ENCODE measurements at places on chromosomes 6 and 20.

- DNase-seq, result peak; percentile 27
Measured at GRCh38 chr6:26056583-26057350, 30.5 kb upstream of the HFE start.

- no peak for DNase-seq
Measured at GRCh38 chr6:155670655-155671054, 215.0 kb upstream of the NOX3 start.

- DNase-seq, result no peak
Measured at GRCh38 chr6:4656106-4656505, 120.1 kb upstream of the CDYL start.

DNA sequence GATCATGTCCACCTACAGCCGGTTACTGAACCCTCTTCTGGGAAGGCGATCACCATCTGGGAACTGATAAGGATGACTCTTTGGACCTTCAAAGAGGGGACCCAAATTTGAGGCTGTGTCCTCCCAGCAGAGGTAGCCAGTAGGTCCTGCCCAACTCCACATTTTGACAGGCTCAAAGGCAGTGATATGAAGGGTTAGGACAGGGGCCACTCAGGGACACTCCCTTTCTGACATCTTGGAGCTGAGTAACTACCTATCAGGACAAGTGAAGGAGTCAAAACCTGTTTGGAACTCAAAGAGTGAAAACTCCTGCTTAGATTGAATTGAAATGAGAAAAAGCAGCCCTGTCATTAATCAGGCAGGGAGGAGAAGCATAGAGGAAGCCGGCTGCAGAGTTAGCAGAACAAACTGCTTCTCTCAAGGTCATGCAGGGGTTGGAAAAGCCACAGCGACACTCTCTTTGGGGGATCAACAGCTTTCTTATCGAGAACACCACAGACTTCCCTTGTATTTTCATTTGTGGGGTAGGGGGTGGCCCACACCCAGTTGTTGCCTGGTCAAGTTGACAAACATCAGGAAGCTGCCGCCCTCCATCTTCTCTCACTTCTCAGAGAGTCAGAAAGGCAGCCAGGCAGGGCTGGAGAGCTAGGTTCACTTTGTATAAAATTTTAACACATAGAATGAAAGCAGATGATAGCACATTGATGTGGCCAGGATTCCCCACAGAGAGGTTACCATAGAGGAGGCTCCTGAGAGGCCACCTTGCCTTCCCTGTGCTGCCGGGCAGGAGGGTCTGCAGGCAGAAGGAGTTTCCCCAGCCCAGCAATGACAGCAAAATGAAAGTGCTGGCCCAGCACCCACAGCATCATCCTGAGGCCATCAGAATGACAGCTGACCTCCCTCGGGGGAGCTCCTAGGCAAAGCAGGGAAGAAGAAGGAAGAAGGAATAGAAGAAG lies 47.6 kb downstream of the AGPAT4 start:
- DNase-seq, result peak; percentile 45

GRCh38 chr6:31008165-31008564 lies 2.1 kb upstream of the MUC22 start:
- no peak for DNase-seq

DNA sequence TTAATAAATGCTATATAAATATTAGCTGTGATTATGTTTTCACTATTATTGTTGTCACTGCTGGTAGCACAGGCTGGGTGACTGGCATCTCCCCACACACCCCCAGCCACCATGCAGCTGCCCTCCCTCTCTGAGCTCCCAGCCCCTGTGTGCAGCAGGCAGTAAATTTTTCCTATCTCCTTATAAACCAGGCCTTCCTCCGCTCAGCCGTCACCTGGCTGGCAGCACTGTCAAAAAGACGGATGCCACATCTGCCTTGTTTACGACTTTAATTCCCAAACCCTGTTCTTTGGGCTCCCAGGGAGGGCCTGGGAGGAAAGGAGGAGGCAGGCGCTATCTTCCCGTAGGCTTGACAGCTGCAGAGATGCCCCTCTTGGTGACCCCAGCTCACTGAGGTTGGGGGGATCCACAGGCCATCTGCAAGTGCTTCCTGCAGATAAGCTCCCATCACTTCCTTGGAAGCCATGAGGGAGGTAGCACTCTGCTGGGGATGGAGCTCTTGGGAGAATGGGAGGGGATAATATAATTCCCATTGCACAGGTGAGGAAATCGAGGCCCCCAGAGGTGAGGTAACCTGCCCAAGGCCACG lies 94.5 kb downstream of the GRM4 start:
- no peak for DNase-seq

DNA sequence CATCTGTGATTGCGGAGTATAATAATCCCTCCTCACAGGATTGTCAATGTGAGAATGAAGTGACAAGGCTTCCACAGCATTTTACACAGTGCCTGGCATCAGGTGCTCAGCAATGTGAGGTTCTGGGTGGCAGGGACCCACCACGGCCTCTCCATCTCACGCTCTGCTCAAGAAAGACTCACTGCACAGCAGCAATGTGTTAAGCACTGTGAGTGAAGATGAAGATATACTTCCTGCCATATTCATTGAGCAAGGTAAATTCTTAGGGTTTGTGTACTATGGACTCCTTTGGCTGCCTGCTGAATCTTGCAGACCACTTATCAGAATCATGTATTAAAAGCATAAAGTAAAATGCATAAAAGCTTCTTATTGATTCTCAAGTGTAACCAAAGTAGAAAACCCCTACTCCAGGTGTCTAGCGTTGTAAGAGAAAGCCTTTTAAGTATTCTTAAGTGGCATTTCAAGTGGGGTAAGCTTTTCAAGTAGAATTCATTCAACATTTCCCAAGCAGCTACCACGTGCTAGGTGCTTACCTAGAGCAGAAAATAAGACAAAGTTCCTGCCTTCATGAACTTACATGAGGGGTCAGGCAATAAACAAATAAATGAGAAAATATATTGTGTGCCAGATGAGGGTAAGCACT lies 17.0 kb upstream of the MEP1A start:
- DNase-seq, result no peak

- no peak for DNase-seq
Measured at GRCh38 chr6:119459207-119459974, 109.8 kb upstream of the MAN1A1 start.

- no peak for DNase-seq
Measured at GRCh38 chr6:150394053-150394898, 25.5 kb downstream of the IYD start.

DNA sequence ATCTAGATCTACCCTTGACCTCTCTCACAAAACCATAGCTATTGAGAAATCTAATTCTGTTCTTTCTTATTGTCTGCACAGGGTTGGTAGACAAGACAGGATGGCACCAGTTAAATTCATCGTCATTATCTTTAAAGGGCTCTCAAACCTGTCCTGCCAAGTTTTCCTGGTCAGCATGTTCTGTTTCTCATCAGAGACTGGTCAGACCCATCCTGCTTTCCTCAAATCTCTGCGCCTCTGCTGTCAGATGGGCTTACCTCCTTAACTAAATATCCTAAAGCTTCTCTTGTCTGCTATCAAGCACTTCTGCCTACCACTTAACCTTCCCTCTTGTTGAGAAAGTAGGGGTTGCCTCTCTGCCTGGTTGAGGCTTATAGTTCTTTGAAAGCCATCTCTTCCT lies 125.2 kb downstream of the MYO6 start:
- DNase-seq, result no peak

DNA sequence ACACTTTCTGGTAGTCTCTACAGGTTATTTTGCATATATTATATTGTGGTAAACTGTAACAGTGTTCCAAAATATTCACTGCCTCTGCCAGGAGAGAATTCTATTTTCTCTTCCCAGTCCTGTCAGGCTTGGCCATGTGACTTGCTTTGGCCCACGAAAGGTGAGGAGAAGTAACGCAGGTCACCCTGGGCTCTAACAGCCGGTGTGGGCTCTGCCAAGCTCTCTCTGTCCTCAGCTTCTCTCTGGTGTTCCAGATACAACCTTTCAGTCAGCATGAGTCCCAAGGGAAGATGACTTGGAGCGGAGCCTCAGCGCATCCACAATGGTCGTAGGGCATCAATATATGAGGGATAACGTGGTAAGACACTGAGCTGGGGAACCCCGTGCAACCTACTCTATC lies 113.0 kb upstream of the RREB1 start:
- no peak for DNase-seq

DNA sequence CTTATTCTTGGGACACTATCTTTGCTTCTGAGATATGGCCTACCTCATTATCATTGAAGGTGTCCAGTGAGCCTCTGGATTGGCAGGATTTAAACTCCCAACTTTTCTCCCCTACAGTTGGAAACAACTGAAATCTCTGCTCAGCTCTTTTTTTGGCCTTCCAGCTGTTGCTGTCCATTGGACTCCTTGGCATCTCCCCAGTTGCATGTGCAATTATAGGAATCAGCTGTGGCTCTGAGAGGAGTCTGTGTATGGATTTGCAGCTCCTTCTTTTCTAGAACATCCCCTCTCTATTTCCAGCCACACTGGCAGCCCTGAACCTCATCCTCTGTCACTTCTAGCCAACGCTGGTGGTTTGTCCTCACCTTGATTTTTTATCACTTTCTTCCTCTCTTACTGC lies 21.2 kb downstream of the RAB22A start:
- DNase-seq, result no peak

- DNase-seq, result no peak
Measured at GRCh38 chr6:105794870-105795269, 291.3 kb upstream of the PRDM1 start.

GRCh38 chr6:37432916-37433656 lies at the start of gene CMTR1:
CMTR1 (plus strand) TSS chr6:37433221; CDS start chr6:37435630, 2,409 bp downstream.
- DNase-seq, result peak; percentile 98

- DNase-seq, result no peak
Measured at GRCh38 chr6:158040051-158040803, 58.6 kb downstream of the SYNJ2 start.

- DNase-seq, result no peak
Measured at GRCh38 chr6:44680202-44680720, 292.8 kb downstream of the CDC5L start.
